Activated gamma-delta T cell (primary cell): ENCODE measurements at places on chromosomes 11 and 22.

DNA sequence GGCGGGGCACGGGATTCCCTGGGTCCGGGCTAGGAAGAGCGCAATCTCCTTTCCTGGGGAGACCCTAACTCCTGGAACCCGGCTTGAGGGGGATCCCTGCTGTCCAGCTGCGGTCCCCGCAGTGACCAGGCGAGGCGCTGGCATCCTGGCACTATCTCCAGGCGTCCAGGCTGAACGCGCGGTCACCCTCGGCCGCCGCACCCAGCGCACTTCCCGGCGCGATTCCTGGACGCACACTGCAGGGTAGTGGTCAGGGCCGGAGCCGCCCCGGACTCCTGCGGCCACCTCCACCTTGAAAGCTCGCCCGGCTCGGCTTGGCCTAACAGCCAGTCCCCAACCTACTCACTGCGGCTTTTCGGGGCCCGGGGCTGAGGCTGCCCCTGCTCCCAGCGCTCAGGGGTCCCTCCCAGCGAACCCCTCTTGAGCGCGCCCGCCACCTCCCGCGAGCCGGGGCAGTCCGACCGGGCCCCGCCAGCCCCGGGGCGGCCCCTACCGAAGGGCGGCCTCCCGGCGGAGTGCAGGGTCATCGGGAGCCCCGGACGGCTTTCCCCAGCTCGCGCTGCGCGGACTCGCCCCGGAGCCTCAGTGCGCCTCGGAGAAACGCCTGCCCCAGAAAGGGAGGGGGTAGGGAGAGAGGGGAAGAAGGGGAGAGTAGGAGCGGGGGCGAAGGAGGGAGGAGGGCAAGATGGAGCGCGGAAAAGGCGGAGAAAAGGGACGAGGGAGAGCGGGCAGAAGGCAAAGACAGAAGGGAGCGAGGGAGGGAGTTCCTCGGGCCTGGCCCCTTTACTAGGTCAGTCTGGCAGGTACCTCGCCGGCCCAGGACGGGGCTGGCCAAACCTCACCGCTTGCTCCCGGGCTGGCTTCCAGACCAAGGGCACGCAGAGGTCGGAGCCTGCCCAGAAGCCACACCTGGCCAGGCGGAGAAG lies 1.0 kb downstream of the POU2AF3 start:
- DNase-seq: no peak

GRCh38 chr11:75654314-75654713 lies 14.5 kb downstream of the MAP6 start:
- no peak for DNase-seq

- no peak for DNase-seq
These were observed 19.3 kb downstream of the SCARF2 start for GRCh38 chr22:20418211-20418788.

DNA sequence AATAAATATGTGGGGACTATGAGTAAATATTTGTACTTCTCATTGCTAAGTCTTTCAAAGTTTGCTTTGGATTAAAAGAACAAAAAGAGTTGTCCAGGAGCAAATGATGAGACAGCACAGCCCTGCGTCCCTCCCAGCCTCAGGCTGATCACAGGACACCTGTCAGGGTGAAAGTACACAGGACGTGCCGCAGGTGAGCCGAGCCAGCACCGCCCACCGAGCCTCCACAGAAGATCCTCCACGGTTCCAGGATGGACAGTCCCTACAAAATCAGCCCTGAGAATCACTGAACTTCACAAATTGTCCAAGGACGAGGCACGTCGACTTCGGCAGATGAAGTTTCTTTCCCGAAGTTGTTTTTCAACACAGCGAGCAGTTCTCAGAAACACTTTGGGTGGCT lies 661.5 kb downstream of the BRD1 start:
- DNase-seq: no peak

DNA sequence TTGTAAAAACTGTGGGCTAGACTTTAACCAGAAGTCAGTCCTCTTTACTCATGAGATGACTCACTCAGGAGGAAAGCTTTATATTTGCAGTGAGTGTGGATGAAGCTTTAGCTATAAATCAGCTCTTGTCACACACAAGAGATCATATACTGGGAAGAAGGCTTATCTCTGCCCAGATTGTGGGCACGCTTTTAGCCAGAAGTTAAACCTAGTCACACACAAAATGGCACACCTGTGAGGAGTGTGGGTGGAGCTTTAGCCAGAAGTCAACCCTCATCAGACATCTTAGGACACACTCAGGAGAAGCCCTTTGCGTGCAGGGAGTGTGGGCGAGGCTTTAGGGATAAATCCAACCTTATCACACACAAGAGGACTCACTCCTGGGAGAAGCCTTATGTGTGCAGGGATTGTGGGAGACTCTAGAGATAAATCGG lies 706.9 kb upstream of the LUZP2 start:
- DNase-seq: no peak

- DNase-seq: no peak
These were observed 73.7 kb upstream of the NECTIN1 start for GRCh38 chr11:119802670-119803069.

GRCh38 chr11:20583201-20583600 lies 16.2 kb upstream of the SLC6A5 start:
- no peak for DNase-seq

DNA sequence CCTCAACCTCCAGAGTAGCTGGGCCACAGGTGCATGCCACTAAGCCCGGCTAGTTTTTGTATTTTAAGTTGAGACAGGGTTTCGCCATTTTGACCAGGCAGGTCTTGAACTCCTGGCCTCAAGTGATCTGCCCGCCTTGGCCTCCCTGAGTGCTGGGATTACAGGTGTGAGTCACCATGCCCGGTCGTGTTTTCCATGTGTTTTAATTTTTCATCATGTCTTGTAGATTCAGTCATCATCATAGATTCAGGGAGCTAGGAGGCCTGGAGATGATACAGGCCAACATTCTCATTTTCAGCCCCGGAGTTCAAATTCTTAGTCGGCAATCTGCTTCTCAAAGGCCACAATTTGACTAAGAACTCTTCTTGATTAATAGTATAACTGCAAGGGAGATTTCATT lies 73.5 kb upstream of the GRAMD1B start:
- DNase-seq: no peak

GRCh38 chr22:44718418-44718817 lies 16.4 kb downstream of the PRR5 start:
- no peak for DNase-seq

GRCh38 chr11:9172389-9172788 lies 81.0 kb upstream of the SCUBE2 start:
- no peak for DNase-seq

GRCh38 chr11:35800970-35801953 lies 138.7 kb downstream of the TRIM44 start:
- no peak for DNase-seq

DNA sequence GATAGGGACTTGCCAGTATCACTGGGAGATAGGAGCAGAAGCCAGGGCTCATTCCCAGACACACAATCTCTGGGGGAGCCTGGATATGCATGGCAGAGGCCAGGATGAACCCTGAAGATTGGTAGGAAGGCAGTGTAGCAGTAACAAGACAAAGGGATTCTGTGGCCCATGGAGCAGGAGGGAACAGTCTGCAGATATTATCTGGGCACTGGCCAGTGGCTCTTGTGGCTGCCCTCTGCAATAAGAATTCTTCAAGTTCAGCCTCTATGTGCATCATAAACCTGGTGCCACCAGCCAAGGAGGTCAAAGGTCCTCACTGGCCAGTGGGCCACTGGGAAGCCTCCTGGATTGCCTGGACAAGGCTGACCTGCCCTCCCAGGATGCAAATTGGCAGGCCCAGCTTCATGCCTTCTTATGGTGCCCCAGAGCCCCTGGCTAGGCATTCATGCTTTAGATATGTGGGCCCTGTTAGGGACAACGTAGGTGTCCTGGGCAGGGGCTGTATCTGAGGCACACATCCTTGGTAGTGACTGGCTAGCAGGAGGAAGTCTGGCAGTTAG lies 29.2 kb downstream of the KCNQ1OT1 start:
- DNase-seq: no peak

GRCh38 chr11:32200136-32200847 lies 109.4 kb downstream of the RCN1 start:
- DNase-seq: no peak

DNA sequence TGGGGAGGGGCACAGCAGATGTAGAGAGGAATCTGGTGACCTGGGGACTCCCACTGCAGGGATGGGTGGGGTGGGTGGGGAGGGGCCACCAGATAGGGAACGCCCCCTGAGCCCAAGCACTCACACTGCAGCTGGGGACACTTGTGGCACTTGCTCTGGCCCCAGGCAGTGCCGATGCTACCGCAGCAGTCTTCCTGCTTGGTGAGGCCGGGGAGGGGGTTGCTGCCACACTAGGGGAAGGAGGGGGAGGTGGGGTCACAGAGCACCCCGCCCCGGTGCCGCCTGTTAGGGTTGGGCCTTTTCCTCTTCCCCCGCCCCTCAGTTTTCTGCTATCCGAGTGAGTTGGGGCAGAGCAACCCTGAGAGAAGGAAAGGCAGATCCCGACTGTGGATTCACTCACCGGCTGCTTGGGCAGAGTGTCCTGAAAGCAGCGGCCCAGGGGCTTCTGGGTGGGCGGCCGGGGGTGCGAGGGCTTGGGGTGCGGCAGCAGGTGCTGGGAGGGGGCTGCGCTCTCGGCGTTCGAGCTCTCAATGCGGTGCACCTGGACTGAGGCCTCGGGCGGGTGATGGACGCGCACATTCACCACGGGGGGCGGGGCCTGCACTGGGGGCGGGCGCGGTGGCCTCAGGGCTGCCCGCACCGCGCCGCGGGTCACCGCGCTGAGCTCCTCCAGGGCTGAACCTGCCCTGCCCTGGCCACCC lies 4.7 kb downstream of the LTBP3 start:
- DNase-seq: no peak

- DNase-seq: no peak
These were observed 9.7 kb downstream of the TNRC6B start for GRCh38 chr22:40187389-40187788.

DNA sequence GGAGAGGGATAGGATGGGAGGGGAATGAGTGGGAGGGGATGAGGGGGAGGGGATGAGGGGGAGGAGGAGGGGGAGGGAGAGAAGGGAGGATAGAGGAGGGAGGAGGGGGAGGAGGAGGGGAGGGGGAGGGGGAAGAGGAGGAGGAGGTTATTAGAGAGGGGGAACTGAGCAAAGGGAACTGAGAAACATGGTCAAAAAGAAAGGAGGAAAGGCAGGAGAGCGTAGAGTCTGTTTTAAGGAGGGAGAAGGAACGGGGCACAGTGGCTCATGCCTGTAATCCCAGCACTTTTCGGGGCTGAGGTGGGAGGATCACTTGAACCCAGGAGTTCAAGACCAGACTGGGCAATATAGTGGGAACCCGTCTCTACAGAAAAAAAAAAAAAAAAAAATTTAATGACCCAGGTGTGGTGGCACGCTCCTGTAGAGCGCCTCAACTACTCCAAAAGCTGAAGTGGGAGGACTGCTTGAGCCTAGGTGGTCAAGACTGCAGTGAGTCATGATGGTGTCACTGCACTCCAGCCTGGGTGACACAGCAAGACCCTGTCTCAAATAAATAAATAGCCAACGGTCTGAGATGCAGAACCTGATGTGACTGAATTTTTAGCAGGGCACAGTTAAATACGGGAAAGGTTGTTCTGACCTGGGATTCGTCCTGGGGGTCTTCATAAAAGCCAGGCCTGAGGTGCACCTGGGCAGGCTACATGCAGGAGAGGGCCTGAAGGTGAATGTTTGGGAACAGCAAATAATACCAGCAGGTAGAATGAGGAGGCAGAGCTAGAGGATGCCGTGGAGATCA lies 4.0 kb downstream of the B3GNT6 start:
- DNase-seq: no peak

DNA sequence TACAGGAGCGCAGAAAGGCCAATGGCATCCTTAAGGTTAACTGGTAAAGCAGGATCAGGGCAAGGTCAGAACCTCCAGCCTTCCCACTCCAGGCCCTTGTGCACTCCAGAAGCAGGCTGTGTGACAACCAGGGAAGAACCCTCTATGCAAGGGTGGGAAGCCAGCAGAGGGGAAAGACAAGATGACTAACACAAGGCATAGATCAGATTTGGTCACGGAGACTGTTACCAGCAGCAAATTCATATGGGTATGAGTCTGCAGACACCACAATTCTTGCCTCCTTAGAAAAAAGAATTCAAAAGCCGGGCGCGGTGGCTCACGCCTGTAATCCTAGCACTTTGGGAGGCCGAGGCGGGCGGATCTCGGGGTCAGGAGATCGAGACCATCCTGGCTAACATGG lies 39.8 kb upstream of the MTNR1B start:
- no peak for DNase-seq

DNA sequence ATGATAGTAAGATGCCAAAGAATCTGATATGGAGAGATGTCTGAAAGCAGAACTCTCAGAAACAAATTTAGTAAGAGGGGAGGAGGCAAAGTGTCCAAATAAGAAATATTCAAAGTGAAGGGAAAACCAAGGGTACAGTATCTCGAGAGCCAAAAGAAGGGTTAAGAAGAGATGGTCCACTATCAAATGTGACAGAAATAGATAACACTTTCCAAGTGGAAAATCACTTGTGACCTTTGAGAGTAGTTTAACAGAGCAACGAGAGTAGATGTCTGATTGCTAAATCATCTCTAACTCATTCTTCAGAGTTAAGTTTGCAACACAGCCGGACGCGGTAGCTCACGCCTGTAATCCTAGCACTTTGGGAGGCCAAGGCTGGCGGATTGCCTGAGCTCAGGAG lies 4.3 kb upstream of the BUD13 start:
- no peak for DNase-seq

- DNase-seq: no peak
These were observed 107.8 kb downstream of the LARGE1 start for GRCh38 chr22:33812360-33812977.

- no peak for DNase-seq
These were observed at the start of gene CNTF for GRCh38 chr11:58622344-58622743. Gene CNTF (plus strand): TSS chr11:58622665. CDS start chr11:58622753, 88 bp downstream.

DNA sequence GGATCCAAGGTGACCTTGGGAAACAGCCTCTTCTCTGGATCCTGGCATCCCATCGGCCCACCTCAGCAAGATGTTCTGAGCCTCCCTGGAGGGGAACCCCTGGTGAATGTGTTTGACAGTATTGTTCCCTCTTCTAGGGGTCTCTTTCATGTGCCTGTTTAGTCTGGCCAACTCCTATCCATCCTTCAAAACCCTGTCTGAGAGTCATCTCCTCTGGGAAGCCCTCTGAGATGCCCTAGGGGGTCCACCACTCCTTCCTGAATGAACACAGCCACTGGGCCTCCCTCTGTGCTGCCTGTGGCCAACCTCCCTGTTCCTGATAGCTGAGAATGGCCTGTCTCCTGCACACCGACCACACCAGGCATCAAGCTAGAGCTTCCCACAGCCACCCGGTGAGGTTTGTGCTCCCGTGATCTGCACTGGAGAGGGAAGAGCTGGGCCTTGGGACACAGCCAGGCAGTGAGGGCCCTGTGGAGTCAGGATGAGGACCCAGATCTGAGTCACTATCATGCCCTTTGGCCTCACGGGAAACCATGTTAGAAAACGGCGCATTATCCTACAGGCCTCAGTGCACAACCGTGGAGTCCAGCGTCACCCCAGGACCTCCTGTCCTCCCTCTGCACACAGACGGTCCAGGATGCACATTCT lies 8.8 kb downstream of the WNT7B start:
- DNase-seq: no peak
